ENCODE measurements at places on chromosomes 3 and 15. TPM values are rescaled to one million over a fixed set of nuclear protein-coding genes. Genes with fewer than 3 reads are reported as not detected.

- no peak overlapping the region for H3K27ac ChIP-seq
- no peaks in the 10 kb centered on the region for H3K27me3 ChIP-seq
- no peaks in the 10 kb centered on the region for H3K4me1 ChIP-seq
- no peak for DNase-seq
Measured at GRCh38 chr3:71520161-71521020, 63.1 kb downstream of the FOXP1 start.

AGTR1 gene
- total RNA-seq: 32.8 TPM

GRCh38 chr15:67551207-67551743, 8.8 kb downstream of the MAP2K5 start:
- H3K36me3 ChIP-seq: no peaks in the 10 kb centered on the region
- no peak overlapping the region for H3K4me3 ChIP-seq
- no peaks in the 10 kb centered on the region for H3K27me3 ChIP-seq
- H3K4me1 ChIP-seq: peaks cover 7% of the 10 kb centered on the region
- DNase-seq: no peak

- H3K27me3 ChIP-seq: no peaks in the 10 kb centered on the region
- no peak overlapping the region for H3K4me3 ChIP-seq
- H3K36me3 ChIP-seq: no peaks in the 10 kb centered on the region
- H3K4me1 ChIP-seq: no peaks in the 10 kb centered on the region
- no peak overlapping the region for H3K27ac ChIP-seq
Measured at GRCh38 chr3:167397826-167398225, 17.7 kb upstream of the ZBBX start.

GRCh38 chr3:67642190-67642589, 12.2 kb downstream of the SUCLG2 start:
- no peak overlapping the region for H3K27ac ChIP-seq
- DNase-seq: no peak
- H3K4me1 ChIP-seq: no peaks in the 10 kb centered on the region
- no peaks in the 10 kb centered on the region for H3K36me3 ChIP-seq

- no peaks in the 10 kb centered on the region for H3K36me3 ChIP-seq
- DNase-seq: no peak
- no peaks in the 10 kb centered on the region for H3K27me3 ChIP-seq
- H3K4me1 ChIP-seq: no peaks in the 10 kb centered on the region
- H3K27ac ChIP-seq: no peak overlapping the region
Measured at GRCh38 chr15:32129815-32130214, 99.5 kb downstream of the CHRNA7 start.

- no peak overlapping the region for H3K4me3 ChIP-seq
- no peaks in the 10 kb centered on the region for H3K4me1 ChIP-seq
- no peaks in the 10 kb centered on the region for H3K36me3 ChIP-seq
- no peak overlapping the region for H3K27ac ChIP-seq
Measured at GRCh38 chr3:69462826-69463100, 76.9 kb upstream of the FRMD4B start.

GRCh38 chr15:64067564-64068030, 21.3 kb upstream of the DAPK2 start:
- no peaks in the 10 kb centered on the region for H3K36me3 ChIP-seq
- no peak overlapping the region for H3K27ac ChIP-seq
- H3K27me3 ChIP-seq: no peaks in the 10 kb centered on the region
- H3K4me3 ChIP-seq: no peak overlapping the region
- H3K4me1 ChIP-seq: no peaks in the 10 kb centered on the region

KLF15 gene
- total RNA-seq: 234 TPM

HLTF gene
- 16.9 TPM for total RNA-seq

DNA sequence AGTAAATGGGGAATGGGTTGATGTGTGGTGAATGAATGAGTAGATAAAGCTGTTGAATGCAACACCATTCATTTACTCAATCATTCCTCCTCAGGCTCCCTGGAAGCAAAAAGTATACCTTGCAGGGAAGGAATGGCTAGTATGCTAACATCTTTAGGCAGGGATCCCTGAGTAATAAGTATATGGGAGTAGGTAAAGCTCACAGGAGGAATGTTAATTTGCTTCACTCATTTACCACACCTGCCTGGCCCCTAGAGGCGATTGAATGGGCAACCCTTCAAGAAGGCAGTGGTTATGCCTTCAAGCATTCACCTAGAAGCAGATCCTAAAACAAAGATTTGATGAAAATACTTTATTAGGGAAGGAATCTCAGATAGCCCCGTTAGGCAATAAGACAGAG, 208.7 kb upstream of the GADL1 start:
- no peaks in the 10 kb centered on the region for H3K36me3 ChIP-seq
- no peak overlapping the region for H3K4me3 ChIP-seq
- no peak overlapping the region for H3K27ac ChIP-seq
- no peaks in the 10 kb centered on the region for H3K27me3 ChIP-seq
- no peak for DNase-seq

- H3K27ac ChIP-seq: no peak overlapping the region
- no peak for DNase-seq
Measured at GRCh38 chr15:58479941-58480340, 48.1 kb downstream of the LIPC start.

CCDC54 gene
- total RNA-seq: not detected

STARD5 gene
- total RNA-seq: 7.1 TPM

BFSP2 gene
- not detected for total RNA-seq

DNA sequence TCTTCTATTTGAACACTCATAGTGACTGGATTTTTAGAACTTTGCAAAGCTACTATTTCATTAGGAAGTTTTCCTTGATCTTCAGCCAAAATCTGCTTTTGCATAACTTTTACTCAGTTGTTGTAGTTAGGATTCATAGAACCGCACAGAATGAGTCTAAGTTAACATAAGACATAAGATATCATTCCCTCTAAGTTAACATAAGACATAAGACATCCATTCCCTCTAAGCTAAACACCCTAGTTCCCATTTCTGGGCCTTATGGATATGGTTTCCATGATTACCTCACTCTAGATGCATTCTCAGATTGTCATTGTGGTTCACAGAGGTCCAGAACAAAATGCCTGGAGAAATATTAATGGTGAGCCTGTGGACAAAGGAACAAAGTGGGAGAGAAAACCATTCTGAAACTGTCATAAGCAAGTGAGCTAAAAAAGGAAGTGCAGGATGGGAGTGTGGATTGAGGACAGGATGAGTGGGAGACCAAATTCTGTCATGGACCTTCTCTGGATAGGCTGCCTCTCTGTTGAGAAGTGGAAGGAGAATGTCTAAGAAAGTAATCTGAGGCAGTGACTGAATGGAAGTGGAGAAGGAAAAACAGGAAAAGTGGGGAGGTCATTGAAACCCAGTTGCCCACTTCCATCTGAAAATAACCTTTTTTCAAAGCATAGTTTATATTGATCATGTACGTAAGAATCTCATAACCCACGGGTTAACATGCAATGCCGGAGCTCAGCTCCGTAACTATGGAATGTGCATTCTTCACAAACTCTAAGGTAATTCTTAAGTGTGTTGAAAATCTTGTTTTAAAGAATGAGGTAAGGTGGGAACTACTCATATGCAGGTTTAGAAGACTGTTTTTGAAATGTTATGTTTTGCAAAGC, 37.4 kb upstream of the SECISBP2L start:
- peaks cover 3% of the 10 kb centered on the region for H3K4me1 ChIP-seq
- no peak for DNase-seq
- no peaks in the 10 kb centered on the region for H3K36me3 ChIP-seq
- H3K4me3 ChIP-seq: no peak overlapping the region
- H3K27ac ChIP-seq: peak overlapping the region; percentile 67

CCR9 gene
- not detected for total RNA-seq

INSYN1 gene
- total RNA-seq: 3.3 TPM

SERPINI1 gene
- total RNA-seq: 1.2 TPM

DNA sequence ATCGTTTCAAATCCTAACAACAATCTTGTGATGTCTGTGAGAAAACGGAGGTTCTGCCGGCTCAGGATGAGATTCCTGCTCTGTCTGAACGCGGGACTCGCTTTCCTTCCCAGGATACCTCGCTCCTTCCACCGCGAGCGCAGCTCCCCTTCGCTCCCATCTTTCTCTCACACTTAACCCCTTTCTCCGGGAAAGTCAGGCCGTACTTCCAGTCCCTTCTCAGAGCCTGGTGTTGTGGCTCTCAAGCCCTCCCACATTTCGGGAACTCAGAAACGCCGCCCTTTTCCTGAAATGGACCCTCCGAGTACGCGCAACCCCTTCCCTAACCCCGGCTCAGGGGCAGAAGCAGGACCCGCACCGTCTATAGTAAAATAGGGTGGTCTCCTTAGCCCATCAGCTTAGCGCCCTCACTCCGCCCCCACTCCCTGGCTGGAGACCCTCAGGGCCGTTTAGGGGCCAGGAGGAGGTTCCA, 378 bp upstream of the FEM1B start:
- peaks cover 31% of the 10 kb centered on the region for H3K4me1 ChIP-seq
- H3K27ac ChIP-seq: peak overlapping the region; percentile 98
- peak overlapping the region; percentile 61 for H3K4me3 ChIP-seq

- no peak overlapping the region for H3K27ac ChIP-seq
- H3K4me3 ChIP-seq: no peak overlapping the region
- H3K36me3 ChIP-seq: no peaks in the 10 kb centered on the region
Measured at GRCh38 chr15:72923289-72923688, 129.0 kb upstream of the NEO1 start.

DAPK2 gene
- total RNA-seq: 75.9 TPM

DNA sequence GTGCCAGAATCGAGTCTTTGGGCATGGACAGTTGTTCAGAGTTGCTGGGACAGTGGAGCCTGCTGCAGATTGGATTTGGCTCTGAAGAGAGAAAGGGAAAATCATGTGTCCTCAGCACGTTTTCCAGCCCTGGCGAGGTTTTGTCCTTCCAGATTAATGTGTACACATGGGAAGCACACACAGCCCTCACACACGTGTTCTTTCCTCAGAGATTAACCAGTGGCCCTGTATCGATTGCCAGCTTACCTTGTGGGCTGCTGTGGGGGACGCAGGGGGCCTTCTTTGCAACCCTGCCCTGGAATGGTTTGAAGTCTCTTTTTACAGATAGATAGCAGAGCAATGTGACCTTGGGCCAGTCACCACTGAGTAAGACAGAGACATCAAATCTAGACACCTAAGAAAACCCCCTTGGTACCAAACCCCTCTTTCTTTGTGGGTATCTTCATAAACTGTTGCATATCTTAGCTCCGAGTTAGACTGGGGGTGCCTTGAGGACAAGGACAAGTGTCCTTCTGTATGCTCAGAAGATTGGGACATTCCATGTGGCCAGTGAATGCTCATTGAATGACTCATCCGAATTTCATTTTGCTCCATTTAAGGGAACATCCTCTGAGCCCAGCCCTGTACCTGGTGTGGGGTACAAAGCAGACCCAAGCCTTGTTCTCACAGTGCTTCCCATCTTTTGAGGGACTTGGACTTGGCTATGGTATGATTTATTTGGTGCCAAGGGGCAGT, 48.0 kb downstream of the SMAD6 start:
- no peak overlapping the region for H3K4me3 ChIP-seq
- H3K4me1 ChIP-seq: peaks cover 19% of the 10 kb centered on the region
- no peak for DNase-seq
- no peaks in the 10 kb centered on the region for H3K27me3 ChIP-seq

DNA sequence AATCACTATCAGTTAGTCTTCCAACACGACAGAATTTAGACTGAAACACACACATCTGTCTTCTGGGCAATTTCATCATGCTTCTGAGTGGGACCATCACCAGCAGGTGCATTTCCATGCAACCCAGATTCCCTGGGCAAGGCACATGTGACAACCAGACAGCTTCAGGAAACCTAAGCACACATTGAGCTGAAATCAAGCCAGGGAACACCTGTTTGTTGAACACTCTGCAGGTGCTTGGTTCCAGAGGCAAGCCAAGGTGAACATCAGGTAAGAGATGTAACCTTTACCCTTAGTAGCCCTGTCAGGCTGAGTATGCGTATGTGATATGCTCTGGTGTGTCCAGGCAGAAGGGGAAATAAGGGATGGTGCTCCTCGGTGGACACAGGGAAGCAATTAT, 3.3 kb upstream of the PSMD2 start:
- no peak overlapping the region for H3K4me3 ChIP-seq
- no peaks in the 10 kb centered on the region for H3K27me3 ChIP-seq
- peaks cover 6% of the 10 kb centered on the region for H3K4me1 ChIP-seq
- H3K36me3 ChIP-seq: no peaks in the 10 kb centered on the region
- DNase-seq: no peak

DNA sequence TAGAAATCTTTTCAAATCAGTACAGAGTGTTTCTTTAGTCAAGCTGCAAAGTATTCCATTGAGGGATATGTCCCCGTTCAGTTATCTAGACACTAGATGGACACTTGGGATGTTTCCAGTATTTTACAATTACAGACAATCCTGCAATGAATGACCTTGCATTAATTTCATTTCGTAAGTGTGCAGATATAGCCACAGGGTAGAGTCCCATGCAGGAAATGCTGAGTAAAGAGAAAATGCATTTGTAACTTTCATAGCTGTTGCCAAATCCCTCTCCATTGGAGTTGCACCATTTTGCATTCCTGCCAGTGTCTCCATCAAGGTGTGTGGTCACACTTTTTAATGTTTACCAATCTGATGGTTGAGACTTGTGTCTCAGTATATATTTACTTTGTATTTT, 92.5 kb downstream of the LIPC start:
- H3K36me3 ChIP-seq: no peaks in the 10 kb centered on the region
- H3K4me3 ChIP-seq: no peak overlapping the region
- H3K4me1 ChIP-seq: no peaks in the 10 kb centered on the region
- no peaks in the 10 kb centered on the region for H3K27me3 ChIP-seq
- DNase-seq: no peak

GRCh38 chr3:64122476-64122875, 99.2 kb upstream of the PSMD6 start:
- DNase-seq: no peak
- H3K36me3 ChIP-seq: no peaks in the 10 kb centered on the region
- peaks cover 3% of the 10 kb centered on the region for H3K4me1 ChIP-seq
- no peak overlapping the region for H3K27ac ChIP-seq
- H3K4me3 ChIP-seq: no peak overlapping the region

DNAH12 gene
- total RNA-seq: under 0.01 TPM

- H3K27me3 ChIP-seq: no peaks in the 10 kb centered on the region
- no peak for DNase-seq
- no peaks in the 10 kb centered on the region for H3K36me3 ChIP-seq
- H3K4me1 ChIP-seq: peaks cover 5% of the 10 kb centered on the region
- H3K27ac ChIP-seq: no peak overlapping the region
Measured at GRCh38 chr15:75069301-75069925, 46.0 kb downstream of the PPCDC start.

GRCh38 chr3:134030379-134031347, 938 bp upstream of the SLCO2A1 start:
- no peak overlapping the region for H3K27ac ChIP-seq
- H3K4me3 ChIP-seq: peak overlapping the region; percentile 70
- DNase-seq: no peak

- H3K27ac ChIP-seq: no peak overlapping the region
- DNase-seq: no peak
- peak overlapping the region; percentile 48 for H3K4me3 ChIP-seq
- no peaks in the 10 kb centered on the region for H3K27me3 ChIP-seq
- no peaks in the 10 kb centered on the region for H3K36me3 ChIP-seq
Measured at GRCh38 chr15:40290918-40291574, 8.2 kb upstream of the ANKRD63 start.

- H3K27ac ChIP-seq: peak overlapping the region; percentile 96
- H3K27me3 ChIP-seq: no peaks in the 10 kb centered on the region
- H3K4me3 ChIP-seq: no peak overlapping the region
- H3K36me3 ChIP-seq: no peaks in the 10 kb centered on the region
Measured at GRCh38 chr15:45185069-45185779, 2.5 kb downstream of the SHF start.

GRCh38 chr3:10228248-10228950, 19.9 kb upstream of the TATDN2 start:
- DNase-seq: no peak
- H3K36me3 ChIP-seq: no peaks in the 10 kb centered on the region
- peaks cover 10% of the 10 kb centered on the region for H3K4me1 ChIP-seq
- no peaks in the 10 kb centered on the region for H3K27me3 ChIP-seq
- no peak overlapping the region for H3K4me3 ChIP-seq

Data from tibial nerve (tissue), 4 donors.